ENCODE measurements at places on chromosomes 6 and 20.

- no peak for DNase-seq
These were observed 131.8 kb upstream of the PTPN1 start for GRCh38 chr20:50378170-50379000.

DNA sequence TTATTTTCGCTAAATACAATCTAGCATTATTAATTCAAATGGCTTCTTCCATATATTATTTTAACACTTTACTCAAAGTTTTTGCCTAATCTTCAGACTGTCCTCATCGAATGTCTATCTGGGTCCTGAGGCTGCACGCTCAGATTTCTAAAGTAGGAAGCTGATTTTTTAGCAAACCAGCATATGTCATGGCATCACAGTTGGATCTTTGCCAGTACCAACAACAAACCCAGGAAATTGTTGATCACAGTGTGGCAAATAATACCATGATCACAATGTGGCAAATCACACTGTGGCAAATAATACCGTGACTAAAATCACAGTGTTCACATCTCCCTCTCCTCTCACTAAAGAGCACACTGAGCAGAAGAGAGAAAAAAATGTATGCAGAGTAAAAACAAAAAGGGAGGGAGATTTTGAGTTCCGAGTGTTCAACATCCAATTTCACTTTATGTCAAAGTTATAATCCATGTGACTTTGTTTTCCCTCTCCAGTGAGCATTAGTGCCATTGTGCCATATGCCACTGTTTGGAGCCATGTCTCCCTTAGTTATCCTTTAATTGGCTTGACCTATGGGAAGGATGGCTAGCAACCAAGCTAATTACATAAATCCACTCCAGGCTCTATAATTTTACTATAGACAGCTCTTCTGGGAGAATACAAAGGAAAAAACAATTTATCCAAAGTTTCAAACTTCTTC is 1059.6 kb downstream of the HACE1 start:
- no peak for DNase-seq

DNA sequence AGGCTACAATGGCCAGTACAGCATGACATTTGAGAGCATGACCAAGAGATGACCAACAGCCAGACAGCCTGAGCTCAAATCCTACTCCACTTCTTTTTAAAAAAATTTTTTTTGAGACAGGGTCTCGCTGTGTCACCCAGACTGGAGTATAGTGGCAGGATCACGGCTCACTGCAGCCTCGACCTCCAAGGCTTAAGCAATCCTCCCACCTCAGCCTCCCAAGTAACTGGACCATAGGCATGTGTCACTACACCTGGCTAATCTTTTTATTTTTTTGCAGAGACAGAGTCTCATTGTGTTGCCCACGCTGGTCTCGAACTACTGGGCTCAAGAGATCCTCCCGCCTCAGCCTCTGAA is 42.9 kb downstream of the NOL4L start:
- no peak for DNase-seq

GRCh38 chr20:61761453-61762166 is 304.1 kb downstream of the TAF4 start:
- no peak for DNase-seq

DNA sequence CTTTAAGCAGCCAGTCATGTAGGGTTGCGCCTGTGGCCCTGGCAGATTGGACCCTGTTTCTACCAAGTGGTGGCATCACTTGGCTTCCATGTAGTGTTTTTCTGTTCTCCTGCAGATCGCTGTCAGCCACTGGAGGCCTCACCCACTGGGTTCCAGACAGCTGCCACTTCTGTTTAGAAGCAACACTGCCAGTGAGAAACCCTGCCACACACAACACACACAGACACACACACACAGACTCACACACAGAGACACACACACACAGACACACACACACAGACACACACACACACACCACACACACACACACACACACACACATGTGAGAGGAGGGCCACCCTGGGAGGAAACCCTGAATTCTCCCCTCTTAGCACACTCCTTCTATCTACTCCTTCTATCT is 51.8 kb downstream of the UTRN start:
- DNase-seq = no peak

DNA sequence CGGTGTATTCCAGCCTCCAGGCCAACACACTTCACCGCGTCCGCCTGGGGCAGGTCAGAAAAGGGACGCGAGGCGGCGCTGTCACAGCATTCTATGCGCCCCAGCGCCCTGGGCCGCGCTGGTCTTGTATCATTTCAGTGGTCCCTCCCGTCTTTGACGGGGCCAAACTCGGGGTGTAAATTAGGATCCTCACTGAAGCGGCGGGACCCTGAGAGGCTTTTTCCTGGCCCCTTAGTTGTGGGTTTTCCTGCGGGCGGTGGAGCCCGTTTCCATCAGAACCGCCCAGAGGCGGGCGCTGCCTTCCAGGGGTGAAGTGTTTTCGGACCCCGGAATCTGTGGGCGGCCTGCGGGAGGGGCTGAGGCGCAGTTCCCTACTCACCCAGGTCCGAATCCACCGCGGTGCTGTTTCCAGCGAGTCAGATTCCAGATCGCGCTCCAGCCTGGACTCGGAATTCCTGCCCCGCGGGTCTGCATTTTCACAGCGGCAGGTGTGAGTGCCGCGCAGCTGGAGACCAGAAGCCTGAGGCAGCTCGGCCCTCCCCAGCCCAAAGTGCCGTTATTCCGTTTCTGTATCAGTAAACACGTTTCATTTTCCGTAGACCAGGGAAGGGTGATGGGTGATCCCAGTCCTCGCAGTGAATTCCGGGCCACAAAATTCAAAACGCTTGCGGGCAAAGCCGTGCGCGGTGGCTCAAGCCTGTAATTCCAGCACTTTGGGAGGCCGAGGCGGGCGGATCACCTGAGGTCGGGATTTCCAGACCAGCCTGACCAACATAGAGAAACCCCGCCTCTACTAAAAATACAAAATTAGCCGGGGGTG is 3.9 kb upstream of the MICB start:
- DNase-seq = peak; percentile 76

DNA sequence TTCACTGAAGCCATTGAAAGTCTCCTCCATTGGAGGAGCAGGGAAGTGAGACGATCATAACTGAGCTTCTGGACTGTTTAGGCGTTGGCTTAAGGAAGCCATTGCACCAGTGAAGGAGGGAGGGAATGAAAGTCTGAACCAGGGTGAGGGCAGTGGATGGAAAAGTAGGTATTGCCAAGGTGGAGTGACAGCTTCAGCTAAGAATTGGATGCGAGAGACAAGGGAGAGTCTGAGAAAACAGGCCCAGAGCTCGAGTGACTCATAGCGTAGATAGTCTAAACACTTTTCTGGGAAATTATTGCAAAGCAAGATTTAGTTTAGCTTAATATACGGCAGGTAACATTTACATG is 4.5 kb downstream of the DSP start:
- DNase-seq = no peak

- no peak for DNase-seq
These were observed 12.4 kb downstream of the SCML4 start for GRCh38 chr6:107811591-107812218.

DNA sequence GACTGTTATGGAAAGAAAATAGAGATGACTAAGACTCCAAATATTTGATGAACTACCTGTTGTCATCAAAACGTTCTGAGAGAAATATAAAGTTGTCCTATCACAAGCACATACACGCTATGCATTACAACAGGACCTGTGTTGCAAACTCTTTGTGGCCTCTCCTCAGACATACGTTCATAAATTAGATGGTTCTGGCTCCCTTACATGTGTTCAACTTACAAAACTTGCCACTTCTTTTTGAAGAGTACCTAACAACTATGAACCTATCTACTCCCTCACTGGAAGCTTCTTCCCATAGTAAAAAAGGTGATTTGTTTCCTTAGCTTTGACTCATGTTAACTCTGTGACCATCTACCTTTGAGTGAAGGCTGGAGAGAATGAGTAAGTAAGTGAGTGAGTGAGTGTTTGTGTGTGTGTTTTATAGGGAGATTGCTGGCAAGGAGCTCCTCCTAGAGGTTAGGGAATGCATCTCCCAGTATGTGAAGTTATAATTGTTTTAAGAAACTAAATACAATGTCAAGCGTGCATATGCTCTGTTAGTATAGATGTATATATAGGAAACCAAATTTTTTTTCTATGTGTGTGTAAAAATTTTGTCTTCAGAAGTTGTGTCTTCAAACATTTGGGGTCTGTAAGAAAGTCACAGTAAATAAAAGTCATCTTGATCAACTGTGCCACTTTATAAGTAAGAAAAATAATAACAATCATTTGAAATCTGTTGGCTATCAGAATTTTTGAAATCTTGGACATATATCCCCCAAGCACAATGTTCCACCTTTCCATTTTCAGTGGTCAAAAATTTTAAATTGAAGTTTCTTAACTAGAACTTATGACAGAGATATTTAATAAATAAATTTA is 1211.1 kb upstream of the GJE1 start:
- DNase-seq = peak; percentile 6

GRCh38 chr20:33687993-33688937 is 2.1 kb upstream of the E2F1 start:
- DNase-seq = no peak

DNA sequence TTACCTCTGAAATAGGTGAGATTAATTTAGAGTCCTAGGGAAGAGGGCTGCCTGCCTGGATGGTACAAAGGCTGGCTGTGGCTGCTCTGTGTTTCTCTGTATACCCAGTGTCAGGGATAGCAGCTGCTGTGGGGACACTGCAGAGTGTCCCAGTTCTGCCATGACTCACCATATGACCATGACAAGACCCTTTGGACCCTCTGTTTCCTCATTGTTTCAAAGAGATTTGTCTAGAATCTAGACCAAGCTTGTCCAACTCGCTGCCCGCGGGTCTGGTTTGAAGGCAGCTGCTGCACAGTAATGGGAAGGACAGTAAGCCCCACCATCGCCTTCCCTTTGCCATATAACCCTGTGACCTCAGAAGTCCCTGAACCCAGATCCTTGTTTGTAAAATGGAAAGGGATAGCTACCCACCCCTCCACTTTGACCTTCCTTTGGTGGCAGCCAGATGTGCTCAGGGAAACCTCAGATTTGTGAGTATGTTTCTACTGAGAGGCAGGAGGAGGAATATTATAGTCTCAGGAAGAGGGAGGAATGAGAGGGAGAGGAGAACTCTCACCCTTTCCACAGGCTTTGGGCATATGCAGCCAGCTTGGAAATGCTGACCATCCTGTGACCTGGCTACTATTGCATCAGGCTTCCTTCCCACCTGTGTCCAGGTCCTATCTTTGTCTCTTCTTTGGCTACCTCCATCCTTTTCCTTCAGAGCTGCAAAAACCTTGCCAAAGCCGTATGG is 14.0 kb downstream of the PLCG1 start:
- no peak for DNase-seq

DNA sequence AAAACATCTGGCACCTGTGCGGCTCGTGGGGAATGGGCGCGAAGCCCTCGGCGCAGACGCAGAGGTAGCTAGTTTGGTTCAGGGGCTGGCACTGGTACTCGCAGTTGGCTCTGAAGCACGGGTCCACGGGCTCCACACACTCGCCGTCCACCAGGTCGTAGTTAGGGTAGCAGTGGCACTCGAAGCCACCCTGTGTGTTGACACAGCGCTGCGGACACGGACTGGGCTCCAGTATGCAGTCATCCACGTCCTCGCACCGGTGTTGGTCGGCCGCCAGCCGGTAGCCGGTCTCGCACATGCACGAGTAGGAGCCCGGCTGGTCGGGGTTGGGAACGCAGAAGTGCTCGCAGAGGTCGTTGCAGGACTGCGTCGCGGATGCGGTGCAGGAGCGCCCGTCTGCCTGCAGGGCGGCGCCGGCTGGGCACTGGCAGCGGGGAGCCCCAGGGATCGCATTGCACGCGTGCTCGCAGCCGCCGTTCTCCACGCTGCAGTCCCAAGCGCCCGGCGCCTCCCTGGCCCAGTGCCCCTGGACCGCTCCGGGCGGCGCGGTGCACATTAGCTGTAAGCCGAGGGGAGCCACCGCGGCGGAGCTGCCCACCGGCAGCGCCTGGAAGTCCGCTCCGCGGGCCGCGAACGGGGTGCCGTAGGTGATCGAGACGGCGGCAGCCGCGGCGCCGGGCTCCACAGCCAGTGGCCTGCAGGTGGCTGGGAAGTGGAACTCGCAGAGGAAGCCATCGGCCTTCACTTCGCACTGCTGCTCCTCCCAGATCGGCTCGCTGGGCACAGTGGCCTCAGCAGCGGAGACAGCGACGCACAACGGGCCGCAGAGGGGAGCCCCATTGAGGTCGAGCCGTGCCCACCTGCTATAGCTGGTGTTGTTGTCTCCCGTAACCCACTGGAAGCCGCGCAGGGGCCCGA is 930 bp downstream of the THBD start:
- DNase-seq = peak; percentile 14

DNA sequence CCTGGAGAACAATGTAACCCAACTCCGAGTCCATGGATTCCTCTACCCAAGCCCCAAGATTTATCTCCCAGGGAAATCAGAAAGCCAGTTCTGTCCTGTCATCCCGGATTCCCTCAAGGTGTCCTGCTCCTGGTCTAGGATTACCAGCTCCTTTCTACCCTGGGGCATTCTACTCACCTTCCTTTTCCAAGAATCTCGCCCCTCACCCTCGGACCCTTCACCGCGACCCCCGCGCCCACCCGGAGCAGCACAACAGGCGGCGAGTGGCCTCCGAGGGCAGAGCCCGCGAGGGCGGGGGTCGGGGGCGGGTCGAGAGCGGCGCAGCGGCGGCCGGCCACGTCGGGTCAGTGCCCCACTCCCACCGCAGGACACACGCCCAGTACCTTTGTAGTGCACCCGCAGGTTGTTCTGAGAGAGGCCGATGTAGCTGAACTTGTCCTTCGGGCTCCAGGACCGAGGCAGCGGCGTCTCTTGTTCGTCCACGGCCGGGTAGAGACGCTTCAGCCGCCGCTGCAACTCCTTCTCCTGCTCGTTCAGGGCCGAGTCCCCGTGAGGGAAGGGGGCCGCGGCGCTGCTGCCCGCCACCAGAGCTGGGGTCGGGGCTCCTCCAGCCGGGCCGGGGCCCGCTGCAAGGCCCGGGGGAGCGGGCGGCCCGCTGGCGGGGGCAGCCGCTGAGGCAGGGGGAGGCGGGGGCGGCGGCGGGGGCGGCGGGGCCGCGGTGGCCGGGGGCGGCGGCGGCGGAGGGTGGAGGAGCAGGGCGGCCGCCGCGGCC is 897 bp downstream of the RANBP9 start:
- DNase-seq = peak; percentile 30

DNA sequence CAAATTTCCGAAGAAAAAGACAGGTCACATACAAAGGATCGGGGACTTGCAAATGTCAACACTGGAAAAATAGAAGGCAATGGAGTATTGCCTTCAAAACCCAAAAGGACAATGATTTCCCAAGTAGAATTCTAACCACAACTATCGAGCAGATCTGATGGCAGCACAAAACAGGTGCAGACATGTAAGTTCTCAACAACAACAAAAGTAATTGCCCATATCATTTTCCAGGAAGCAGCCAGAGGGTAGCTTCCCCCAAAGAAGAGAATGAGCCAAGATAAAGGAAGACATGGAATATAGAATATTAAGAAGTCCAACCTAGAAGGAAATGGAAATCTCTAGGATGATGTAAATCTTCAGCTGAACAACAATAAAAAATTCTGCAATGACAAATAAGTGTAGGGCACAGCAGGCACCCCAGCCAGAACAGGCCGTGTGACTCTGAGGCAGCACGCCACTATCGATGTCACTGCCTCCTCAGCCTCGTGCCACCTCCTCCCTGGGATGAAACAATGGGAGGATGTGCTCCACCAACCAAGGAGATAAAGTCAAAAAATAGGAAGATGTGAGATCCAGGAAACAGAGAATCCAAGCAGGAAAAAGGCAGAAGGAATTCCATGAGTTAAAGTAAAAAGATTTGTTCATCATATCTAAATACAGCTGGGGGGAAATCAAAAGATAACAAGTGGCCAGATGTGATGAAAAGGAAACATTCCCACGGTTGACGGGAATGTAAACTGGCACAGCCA is 34.1 kb downstream of the SERPINB1 start:
- DNase-seq = no peak

Data from CD4-positive, alpha-beta T cell treated with Interleukin-21 for 1 hour (primary cell).